ENCODE measurements at places on chromosomes 7 and 10.

- no peak for DNase-seq
Measured at GRCh38 chr7:55026086-55026790, 7.4 kb downstream of the EGFR start.

DNA sequence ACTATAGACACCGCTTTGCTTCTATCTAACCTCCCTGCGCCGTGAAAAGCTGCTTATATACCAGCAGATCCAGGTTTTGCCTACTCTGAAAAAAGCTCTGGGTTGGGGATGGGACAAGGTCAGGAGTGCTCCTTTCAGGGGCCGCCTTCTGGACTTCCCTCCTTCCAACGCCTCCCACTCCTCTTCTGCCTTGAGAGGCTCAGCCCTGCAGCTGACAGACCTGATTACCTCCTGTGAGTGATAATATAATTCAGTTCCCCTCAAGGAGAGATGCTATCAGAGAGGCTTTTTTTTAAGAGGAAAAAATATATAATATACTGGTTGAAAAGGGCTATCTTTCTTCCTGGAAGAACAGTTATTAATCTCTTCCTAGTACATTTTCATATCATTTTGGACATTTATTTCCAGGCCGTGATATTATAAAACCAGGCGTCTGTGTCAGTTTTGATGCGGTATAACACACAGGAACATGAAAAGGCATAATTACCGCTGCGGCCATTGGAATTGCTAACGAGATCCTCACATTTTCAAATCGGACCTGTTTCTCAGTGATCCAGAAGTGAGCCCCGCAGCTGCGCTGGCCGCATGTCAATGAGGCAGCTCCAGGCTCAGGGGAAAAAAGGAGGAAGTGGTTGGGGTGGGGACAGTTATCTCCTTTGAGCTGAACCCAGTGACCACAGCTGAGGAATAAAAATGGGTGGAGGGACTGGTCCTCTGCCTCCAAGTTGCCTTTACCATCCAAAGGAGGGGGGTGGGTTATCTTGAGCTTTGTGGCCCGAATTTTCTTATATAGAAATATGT, 457.1 kb downstream of the TYW1 start:
- DNase-seq, result no peak

GRCh38 chr7:111041577-111041976, 49.4 kb upstream of the LRRN3 start:
- DNase-seq, result no peak

- no peak for DNase-seq
Measured at GRCh38 chr10:132627666-132628531, 90.3 kb downstream of the INPP5A start.

DNA sequence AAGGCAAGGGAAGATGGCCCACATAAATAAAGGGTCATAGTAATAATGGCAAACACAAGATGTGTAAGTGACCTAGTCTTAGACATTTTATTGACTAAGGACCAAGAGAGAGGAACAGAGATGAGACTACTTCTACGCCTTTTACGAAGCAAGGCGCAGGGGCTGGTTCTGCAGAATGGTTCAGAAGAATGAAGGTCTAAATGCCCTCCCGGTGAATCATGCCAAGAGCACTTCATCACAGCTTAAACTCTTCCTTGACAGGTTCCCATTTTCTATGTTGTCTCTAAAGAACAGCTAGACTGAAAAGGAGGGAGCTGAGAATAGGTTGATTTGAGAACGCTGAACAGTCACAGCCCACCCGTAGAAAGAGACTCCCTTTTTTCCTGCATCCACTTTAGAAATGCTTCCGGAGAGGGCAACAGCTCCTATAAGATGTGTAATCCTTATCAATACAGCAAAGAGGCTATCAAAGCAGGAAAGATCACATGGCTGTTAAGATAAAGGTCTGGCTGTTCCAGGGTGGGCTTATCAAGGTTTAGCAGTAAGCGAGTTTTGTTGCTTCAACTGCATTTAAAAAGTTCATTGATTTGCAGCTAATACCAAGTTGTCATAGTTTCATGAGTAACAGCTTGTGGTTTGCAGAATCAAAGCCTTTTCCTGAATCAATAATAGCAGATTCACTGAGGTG, 93.4 kb upstream of the AUTS2 start:
- DNase-seq, result no peak

DNA sequence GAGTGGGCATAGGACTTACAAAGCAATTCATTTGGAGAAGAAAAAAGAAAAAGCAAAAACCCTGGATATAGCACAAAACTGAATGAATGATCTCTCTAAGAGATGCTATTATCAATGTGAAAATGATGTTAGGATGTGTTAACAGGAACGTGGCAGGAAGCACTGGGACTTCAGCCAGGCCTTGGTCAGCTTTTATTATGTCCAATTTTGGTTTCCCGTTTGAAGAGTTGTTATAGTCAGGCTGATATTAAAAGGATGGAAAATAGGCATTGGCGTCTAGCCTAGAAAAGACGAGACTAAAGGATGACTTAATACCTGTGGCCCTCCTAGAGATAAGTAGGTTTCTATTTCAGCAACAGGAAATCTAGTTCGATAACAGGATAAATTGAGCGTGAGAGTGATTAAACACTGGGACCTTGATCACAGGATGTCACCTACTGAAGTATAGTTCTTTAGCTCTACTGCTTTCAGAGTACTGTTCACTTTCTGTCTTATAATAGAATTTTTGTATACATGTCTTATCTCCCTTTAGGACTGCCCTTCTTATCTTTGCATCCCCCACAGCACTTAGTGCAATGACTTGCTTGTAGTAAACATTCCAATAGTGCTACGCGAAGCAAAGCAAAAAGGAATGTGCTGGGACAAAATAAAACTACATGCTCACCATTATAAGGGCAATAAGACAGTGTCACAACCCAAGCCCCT, 99.8 kb upstream of the AGBL3 start:
- DNase-seq, result peak; percentile 2

GRCh38 chr10:7092603-7093002, 318.2 kb downstream of the SFMBT2 start:
- no peak for DNase-seq

Measured in urothelium cell line (cell line).